NCI-H69 (cell line): ENCODE measurements at places on chromosomes 2 and 18.

DNA sequence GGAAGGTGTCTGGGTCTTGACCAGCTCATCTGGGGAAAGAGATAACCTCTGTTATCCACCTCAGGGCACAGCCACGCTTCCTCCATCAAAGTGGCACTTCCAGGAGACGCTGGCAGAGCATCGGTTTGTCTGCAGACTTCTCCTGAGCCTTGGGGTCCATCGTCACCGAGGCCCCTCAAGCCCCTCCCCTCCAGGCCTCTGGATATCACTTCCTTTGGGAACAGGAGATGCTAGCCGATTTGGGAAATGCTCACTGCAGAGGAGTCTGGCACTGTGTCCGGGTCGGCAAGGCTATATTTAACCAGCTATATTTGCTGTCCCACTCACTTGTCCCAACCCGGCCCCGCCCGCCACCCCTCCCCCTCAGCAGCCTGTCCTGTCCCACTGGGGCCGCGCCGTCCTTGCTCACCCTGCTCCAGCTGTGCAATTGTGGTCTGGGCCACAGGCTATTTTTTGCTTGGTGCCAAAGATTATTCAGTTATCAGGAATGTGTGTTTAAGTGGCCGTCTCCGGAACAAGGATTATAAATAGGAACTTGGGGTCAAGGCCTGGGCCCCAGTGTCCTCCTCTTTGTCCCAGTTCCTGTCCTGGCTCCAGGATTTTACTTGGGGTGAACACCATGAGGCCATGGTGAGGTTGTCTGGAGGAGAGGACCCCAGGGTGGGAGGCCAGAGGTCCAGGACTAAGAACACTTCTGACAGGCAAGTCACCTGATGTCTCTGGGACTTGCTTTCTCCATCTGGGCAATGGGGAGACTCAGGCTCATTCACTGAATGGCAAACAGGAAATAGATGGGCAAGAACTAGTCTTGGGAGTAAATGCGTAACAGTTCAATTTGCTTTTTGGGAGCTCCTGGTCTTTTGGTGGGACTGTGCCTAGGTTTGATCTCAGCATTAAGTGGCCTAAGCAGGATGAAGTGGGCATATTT is 263.6 kb downstream of the DYSF start:
- no peak for DNase-seq

DNA sequence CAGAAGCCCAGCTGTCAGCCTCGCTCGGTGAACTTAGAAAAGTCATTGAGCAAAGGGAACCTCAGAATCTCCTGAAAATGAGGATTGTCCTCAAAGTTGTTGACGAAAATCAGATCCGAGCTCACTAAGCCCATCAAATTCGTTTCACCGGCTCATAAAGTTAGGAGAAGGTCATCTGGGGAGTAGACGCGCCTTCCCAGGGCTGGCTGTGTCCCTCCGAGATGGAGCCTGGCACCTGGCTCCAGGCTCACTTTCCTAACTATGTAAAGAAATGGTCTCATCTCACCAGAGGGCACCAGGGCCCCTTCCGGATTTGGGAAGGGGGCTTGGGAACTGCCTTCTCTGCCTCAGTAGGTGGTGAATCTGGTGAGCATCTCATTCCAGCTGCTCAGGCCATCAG is 145.5 kb downstream of the PXDN start:
- DNase-seq, result no peak

- DNase-seq, result peak; percentile 69
Observed at GRCh38 chr2:47309952-47310800, 92.8 kb upstream of the MSH2 start.

GRCh38 chr18:74940856-74941255 is 268.1 kb downstream of the PTGR3 start:
- no peak for DNase-seq

DNA sequence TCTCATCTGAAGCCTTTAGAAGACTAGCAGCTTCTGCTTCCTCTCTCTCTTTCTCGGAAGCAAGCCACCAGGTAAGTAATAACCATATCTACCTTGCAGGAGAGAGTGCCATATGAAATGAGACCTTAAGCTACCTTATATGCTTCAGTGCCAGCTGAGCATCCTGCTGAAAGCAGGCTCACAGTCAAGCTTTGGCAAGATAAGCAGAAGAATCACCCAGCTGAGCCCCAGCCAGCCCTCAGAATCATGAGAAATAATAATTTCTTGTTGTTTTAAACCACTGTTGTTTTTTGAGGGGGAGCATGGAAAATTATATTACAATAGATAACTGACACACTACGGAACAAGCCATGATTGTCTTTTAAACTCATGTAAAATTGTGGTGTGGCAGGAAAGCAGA is 514.4 kb downstream of the MBD2 start:
- DNase-seq, result no peak
